Activated T-helper 1 cell treated with Interleukin-2 at 50 U/mL for 16 hours (primary cell): ENCODE measurements at places on chromosomes 6 and 20.

- no peak for DNase-seq
These were observed 521 bp upstream of the RAD21L1 start for GRCh38 chr20:1225263-1225782.

DNA sequence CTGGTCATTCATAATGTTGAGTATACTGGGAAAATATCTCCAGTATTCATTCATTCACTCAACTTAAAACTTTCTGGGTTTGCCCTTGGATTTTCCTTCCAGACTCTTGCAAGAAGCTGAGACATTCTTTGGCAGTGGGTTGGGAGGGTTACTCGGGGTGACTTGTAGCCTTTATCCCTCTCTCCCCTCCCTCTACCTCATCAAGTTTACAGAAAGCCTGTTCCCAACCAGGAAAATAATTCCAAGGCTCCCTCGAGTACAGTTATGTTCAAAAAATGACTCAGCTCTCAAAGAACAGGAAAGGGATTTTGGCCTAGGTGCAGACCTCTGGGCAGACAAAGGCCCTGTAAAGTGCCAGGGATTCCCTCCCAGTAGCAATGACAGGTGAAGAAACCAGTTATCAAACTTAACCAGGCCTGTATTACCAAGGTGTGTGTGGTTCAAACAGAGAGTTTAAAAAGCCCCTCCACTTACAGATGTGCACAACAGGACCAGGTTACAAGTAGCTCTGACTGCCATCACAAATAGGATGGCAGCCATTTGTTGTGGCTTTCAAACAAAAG is 22.2 kb downstream of the FKBP1A start:
- DNase-seq: no peak

- DNase-seq: peak; percentile 66
These were observed 215.2 kb upstream of the ZNF184 start for GRCh38 chr6:27688014-27688586.

- DNase-seq: no peak
These were observed 1.9 kb downstream of the NCOA7 start for GRCh38 chr6:125792680-125793079.

DNA sequence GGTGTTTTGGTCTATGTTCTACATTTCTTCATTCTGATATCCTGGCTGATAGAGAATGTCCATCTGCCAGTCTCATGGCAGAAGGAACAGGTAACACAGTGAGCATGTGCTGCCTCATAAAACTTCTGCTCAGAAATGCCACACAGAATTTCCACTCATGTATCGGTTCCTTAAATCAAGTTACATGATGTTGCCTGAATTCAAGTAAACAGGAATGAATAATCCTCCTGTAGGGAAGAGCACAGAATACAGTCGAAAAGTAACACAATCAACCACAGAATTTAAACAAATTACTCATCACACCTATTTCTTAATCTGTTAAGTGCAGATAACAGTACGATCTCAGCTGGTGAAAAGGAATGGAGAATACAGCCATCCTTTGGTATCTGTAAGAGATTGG is 74.7 kb downstream of the FAM217A start:
- no peak for DNase-seq

- peak; percentile 8 for DNase-seq
These were observed 357.9 kb downstream of the FARS2 start for GRCh38 chr6:5619249-5619648.

GRCh38 chr20:41664584-41664983 is 46.4 kb upstream of the CHD6 start:
- DNase-seq: no peak

DNA sequence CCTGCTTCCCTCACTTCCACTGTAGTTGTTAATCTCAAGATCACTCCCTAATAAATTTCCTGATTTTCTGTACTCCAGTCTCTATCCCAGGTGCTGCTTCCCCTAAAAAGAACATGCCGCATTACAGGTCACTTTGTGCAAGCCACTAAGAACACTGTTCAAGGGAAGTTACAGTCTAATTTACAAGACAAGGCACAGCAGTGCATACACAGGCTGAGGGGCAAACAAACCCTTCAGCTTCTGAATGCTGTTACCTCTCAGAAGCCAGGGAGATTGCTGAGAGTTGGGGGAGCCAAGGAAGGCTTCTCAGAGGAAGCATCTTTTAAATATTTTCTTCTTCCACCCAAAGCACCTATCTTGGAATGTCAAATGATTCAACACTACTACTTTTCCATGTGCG is 445.3 kb upstream of the FLRT3 start:
- no peak for DNase-seq

- DNase-seq: no peak
These were observed 11.8 kb downstream of the BAG6 start for GRCh38 chr6:31640612-31641011.

- DNase-seq: no peak
These were observed 134.4 kb downstream of the OR2B2 start for GRCh38 chr6:27777614-27778355.

GRCh38 chr6:16183187-16183664 is 54.3 kb downstream of the MYLIP start:
- no peak for DNase-seq
